Fibroblast of upper back skin (primary cell): ENCODE measurements at places on chromosomes 13 and 19.

DNA sequence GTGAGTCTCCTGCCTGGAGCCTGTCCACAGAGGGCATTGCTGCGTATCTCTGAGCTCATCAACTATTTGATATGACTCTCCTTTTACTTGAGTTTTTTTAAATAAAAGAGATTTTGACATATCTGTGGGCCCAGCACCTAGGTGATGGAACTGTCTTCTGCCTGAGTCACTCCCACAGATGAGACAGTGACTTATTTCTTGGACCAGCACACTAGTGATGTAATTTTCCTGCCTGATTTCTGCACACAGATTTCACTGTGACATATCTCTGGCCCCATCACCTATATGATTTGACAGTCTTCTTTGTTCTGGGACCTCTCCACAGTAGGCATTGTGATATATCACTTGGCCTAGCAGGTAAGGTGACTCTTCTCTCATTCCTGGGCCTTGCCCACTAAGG lies 66.6 kb upstream of the ZNF43 start:
- DNase-seq: no peak

- DNase-seq: no peak
Observed at GRCh38 chr19:42245231-42245630, 2.8 kb upstream of the GSK3A start.

DNA sequence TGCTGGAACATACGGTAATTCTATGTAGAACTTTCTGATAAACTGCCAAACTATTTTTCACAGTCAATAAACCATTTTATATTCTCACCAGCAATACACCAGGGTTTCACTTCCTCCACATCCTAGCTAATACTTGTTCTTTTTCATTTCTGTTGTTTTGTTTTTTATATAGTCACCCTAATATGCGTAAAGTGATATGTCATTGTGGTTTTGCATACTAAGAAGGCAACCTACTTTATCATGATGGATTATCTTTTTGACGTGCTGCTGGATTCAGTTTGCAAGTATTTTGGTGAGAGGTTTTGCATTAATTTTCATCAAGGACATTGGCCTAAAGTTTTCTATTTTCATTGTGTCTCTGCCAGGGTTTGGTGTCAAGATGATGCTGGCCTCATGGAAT lies 1384.1 kb downstream of the UQCRFS1 start:
- no peak for DNase-seq

DNA sequence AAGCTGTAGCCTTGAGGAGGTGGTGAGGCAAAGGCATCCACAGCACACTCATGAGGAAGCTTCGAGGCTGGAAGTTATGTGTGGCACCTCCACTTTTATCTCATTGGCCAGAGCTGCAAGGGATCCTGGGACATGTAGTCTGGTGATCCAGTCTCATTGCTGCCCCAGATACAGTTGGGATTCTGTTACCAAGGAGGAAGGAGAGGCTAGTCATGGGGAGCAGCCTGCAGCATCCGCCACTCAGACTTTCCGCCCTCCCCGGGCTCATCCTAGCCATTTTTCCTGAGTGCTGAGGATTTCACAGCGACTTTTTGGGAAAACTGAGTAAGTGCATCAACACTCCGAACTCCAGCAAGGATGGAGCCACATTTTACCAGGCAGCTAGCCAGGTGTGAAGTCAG lies 74.4 kb downstream of the DPF1 start:
- DNase-seq: no peak

DNA sequence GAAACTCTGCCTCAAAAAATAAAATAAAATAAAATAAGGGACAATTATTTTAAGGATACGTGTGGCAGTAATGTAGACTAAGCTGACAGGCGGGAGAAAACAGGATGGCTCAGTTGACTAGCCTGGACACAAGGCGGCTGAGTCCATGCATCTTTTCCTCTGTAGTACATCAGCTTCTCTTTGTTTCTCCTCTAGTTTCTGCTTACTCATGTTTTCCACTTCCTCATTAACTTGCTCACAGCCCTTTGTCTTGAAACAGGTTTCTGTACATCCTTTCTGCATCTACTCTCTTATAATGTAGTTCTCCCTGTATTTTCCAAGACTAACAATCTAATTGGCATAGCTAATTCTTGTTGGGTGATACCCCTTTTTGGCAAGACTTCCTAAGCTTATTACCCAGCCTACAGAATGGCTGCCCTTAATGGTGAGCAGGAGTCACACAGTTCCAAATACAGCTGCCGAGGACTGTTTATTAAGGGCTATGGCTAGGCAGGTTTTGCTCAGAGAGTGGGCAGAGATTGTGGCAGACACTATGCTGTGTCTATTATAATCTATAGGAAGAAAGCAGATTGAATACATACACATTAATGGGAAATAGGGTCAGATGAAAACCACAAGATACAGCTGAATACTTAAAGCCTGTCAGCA lies 58.7 kb upstream of the KLF5 start:
- peak; percentile 32 for DNase-seq

GRCh38 chr13:73519396-73520116 lies 460.8 kb downstream of the KLF5 start:
- no peak for DNase-seq

DNA sequence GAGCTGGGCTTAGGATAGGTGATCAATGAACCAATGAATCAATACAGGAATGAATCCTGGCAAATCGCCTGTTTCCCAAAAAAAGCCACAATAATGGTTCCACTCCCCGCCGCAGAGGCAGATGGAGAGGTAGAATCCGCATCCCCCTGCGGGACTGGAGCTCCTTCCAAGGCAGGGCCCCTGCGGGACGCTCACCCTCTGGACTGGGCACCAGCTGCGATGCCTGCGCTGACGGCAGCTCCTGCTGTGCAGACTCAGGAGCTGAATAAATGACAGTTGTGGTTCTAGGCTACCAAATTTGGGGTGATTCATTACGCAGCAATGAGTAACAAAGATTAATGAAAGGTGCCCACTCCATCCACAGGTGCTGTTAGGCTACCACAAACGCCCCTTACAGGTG lies 8.8 kb upstream of the CDC34 start:
- DNase-seq: no peak

- DNase-seq: no peak
Observed at GRCh38 chr13:95604556-95604915, 40.0 kb downstream of the DZIP1 start.

DNA sequence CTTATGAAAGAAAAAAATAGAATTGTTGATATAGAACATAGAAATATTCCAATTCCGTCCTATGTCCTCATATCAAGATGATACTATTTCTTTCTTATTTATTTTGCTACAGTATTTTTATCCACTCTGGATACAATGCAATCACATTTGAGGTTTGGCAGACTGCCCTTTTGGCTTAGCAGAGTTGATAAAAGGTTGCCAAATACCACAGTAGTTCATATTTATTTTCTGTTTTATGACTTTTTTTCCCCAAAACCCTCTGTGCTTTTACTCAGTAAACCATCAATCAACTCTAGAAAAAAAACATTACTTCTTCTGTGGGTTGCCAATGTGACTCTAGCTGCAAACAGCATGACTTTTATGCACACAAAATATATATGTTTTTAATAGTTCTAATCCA lies 424.5 kb downstream of the PCDH9 start:
- DNase-seq: peak; percentile 70

DNA sequence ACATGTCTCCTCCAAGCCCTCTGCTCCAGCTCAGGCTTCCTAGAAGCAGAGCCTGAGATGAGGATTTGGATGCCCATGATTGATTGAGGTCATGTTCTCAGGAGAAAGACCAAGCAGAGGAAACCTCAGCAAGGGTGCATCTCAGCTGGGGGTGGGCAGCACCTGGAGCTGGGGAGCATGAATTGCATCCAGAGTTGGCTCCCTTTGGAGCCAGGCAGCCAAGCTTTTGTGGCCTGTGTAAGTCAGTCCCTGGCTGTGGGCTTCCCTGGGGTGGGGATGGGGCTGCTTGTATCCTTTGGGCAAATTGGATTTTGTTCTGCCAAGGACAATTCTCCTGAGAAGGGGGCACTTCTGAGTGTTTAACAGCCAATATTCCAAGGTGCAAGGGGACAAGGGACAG lies 91.5 kb upstream of the WASF3 start:
- no peak for DNase-seq

GRCh38 chr13:111031531-111031961 lies 83.6 kb upstream of the ARHGEF7 start:
- peak; percentile 78 for DNase-seq

- DNase-seq: no peak
Observed at GRCh38 chr13:67139551-67139950, 90.6 kb downstream of the PCDH9 start.

GRCh38 chr19:16247353-16248182 lies 49.9 kb downstream of the AP1M1 start:
- peak; percentile 65 for DNase-seq

DNA sequence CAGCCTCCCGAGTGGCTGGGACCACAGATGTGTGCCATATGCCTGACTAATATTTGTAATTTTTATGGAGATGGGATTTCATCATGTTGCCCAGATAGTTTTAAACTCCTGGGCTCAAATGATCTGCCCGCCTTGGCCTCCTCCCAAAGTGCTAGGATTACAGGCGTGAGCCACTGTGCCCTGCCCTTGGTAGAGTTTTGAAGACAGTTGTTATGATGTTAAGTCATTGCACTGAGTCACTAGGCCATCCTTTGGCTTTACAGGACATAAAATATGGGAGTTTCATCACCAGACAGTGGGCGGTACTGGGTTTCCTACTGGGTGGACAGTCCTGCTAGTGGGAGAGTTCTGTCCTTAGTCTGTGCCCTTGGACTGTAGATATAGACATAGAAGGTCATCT lies 282.5 kb downstream of the ATP8A2 start:
- no peak for DNase-seq

DNA sequence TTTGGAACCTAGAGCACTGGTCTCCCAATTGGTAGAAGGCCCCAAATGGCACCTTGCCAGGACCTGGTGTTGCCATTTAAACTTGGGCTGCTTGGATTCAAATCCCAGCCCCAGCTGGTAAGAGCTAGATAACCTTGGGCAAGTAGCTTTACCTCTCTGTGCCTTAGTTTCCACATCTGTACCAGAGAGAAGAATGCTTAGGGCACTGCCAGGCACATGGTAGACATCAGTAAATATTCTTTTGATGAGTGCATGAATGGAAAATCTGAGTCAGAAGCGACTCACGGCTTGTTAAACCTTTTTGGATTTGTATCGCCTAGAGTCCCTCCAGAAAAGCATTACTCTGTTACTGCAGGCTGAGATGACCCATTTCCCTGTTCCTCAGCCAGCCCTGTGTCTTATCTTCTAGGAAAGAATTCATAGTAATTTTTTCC lies 90.9 kb downstream of the SIPA1L3 start:
- DNase-seq: peak; percentile 93

- peak; percentile 45 for DNase-seq
Observed at GRCh38 chr19:14035706-14036105, 4.1 kb downstream of the IL27RA start.

DNA sequence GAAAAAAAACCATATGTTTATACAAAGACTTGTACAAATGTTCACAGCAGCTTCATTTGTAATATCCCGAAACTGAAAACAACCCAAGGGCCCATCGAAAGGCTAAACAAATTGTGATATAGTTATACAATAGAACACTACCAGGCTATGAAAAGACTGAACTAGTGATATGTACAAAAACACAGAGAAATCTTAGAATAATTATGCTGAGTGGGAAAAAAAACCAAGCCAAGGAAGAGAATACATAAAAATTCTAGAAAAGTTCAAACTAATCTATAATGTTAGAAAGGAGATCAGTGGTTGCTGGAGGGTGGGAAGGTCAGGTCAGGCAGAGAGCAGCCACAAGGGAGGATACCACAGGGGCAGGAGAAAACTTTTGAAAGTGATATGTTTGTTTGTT lies 7.8 kb downstream of the PABPC3 start:
- DNase-seq: no peak

DNA sequence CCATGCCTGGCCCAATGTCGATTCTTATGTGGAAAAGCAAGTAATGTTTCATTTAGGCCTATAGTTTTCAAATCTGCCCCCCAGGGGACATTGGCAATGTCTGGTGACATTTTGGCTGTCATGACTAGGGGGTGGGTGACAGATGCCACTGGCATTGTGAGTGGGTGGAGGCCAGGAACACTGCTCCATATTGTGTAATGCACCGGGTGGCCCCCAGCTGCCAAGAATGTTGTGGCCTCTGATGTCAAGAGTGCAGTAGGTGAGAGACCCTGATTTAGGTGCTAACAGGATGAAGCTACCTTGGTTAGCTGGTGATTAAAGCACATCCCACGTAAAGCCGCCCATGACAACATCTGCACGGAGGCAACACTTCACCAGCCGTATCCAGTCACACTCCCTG lies 10.8 kb downstream of the C19orf44 start:
- DNase-seq: no peak

- peak; percentile 67 for DNase-seq
Observed at GRCh38 chr19:2274931-2275535, 6.9 kb downstream of the PEAK3 start.

GRCh38 chr19:6573350-6573749 lies 17.6 kb downstream of the CD70 start:
- no peak for DNase-seq

- peak; percentile 43 for DNase-seq
Observed at GRCh38 chr13:34350671-34351070, 532.7 kb downstream of the RFC3 start.

GRCh38 chr19:1025960-1026782 lies at the start of gene CNN2:
Gene CNN2, plus strand, starts transcription at chr19:1026608. Its CDS starts 54 bp downstream, at chr19:1026662.
- peak; percentile 82 for DNase-seq

DNA sequence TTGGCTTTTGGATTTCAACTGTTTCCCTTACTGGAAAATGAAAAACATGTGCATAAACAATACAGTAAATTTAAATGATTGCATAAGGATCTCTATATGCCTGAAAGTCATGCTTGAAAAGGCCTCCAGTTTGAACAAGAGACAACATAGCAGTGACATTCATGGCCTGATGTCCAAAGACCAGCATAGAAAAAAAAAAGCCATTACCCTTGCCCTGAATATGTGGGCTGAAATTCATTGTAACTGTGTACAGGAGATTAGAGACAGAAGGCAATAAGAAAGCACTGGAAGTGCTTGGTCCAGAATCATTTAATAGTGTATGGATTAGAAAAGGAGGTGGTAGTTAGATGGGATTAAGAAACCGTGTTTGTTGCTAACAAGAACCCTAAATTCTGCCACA lies 15.4 kb downstream of the MIR17HG start:
- DNase-seq: no peak

- DNase-seq: no peak
Observed at GRCh38 chr19:16227837-16228636, 30.3 kb downstream of the AP1M1 start.

- DNase-seq: peak; percentile 52
Observed at GRCh38 chr13:110250258-110250891, 56.6 kb downstream of the COL4A1 start.

GRCh38 chr19:23183251-23183650 lies 66.4 kb downstream of the ZNF730 start:
- DNase-seq: no peak

DNA sequence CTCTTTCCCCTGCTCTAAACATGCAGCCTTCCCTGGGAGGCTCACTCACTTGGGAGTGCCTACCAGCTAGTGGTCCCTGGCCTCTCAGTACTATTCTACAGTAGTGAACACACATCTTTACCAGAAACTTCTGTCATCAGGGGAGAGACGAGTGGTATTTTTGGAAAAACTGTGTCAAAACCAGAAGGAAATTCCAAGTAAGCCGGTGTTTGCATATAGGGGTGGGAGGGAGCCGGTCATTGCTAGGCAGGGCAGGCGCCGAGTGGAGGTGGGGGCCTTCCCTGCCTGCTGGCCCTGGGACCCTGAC lies 7.0 kb downstream of the RPS9 start:
- no peak for DNase-seq

GRCh38 chr19:12748489-12748888 lies 3.1 kb upstream of the BEST2 start:
- no peak for DNase-seq

- no peak for DNase-seq
Observed at GRCh38 chr13:30859326-30859725, 46.7 kb upstream of the MEDAG start.
